Activated CD4-positive, alpha-beta T cell treated with anti-CD3 and anti-CD28 coated beads, Interleukin-2, amount 50 U/mL, for 24 hours (primary cell): ENCODE measurements at places on chromosomes 6 and 20.

DNA sequence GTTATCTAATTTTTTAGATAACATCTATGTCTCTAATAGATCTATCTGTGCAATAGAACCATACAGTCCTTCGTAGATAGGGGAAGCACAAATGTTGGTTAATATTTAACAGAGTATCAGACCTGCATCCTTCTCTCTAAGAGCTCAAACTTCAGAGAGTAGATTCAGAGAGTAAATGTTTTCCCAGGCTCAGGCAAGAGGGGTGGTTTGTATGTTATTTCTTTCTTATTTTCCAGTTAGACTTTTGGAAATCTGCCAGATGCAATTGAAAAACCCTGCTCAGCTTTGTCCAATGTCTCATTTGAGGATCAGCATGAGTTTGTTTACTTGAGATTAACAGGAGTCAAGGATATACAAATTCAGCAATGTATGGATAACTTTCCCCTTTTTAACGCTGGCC is 361.9 kb downstream of the BCKDHB start:
- DNase-seq = no peak

- peak; percentile 17 for DNase-seq
Observed at GRCh38 chr6:83536034-83536646, 23.8 kb downstream of the PRSS35 start.

DNA sequence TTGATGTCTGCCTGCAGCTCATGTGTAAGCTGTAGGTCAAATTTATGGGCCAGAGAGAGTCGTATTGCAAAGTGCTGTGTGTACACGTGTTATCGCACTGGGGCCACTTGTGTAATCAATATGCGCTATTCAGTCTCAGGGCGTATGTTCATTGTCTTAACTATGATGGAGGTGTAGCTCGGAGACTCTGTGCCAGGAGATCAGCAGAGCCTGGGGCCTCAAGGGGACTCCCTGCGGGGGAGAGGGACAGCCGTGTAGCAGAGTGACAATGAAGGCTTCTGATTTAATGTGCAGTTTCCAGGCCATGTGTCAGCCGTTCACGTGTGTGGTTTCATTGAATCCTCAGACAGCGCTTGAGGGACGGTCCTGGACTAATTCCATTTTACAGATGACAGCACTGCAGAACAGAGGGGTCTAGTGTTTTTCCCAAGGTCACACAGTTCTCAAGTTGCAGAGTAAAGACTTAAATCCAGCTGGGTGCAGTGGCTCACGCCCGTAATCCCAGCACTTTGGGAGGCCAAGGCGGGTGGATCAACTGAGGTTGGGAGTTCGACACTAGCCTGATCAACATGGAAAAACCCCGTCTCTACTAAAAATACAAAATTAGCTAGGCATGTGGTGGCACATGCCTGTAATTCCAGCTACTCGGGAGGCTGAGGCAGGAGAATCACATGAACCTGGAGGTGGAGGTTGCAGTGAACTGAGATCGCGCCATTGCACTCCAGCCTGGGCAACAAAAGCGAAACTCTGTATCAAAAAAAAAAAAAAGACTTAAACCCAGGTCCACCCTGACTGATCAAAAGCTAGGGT is 242.5 kb downstream of the PREX1 start:
- DNase-seq = no peak

DNA sequence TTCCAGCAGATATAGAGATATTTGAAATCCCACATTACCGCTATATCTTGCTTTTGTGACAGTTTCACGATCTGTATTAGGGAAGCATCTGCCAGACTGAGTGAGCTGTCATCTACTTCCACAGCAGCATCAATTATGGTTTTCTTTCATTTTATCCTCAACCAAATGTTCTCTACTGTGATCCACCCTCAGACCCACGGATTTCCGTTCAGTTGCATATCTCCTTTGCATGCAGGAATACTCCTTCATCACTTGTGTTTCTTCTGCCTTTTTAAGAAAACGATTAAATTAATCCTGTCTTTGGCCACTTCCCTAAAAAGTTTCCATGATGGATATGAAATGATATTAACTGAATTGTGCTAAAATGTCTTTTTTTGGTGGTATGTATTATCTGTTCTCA is 262.1 kb upstream of the ADGRB3 start:
- DNase-seq = no peak

GRCh38 chr6:96532399-96532798 is 10.8 kb downstream of the UFL1 start:
- DNase-seq = no peak

GRCh38 chr6:127402890-127403617 is 56.1 kb downstream of the KIAA0408 start:
- DNase-seq = no peak

DNA sequence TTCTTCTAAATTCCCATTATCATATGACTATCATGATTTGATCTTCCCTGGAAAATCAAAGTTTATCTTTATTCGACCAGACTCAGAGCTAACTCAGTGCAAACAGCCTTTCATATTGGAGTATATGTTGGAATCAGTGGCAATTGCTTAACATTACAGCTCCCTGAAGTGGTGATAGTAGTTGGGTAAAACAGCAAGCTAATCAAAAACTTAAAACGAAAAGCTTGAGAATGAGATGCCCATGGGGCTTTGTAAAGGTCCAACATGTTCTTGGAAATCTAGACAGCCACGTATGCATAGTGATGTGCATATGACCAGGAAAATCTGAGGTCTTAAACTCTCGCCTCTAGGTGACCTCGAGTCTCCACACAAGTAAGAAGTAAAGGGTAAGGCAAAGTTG is 437.6 kb downstream of the KIF16B start:
- no peak for DNase-seq

GRCh38 chr20:36645353-36645752 is 643 bp downstream of the SLA2 start:
- no peak for DNase-seq

GRCh38 chr20:62413025-62413570 is 6.0 kb upstream of the CABLES2 start:
- DNase-seq = no peak

GRCh38 chr20:38725148-38725901 is 1.0 kb downstream of the SLC32A1 start:
- no peak for DNase-seq

DNA sequence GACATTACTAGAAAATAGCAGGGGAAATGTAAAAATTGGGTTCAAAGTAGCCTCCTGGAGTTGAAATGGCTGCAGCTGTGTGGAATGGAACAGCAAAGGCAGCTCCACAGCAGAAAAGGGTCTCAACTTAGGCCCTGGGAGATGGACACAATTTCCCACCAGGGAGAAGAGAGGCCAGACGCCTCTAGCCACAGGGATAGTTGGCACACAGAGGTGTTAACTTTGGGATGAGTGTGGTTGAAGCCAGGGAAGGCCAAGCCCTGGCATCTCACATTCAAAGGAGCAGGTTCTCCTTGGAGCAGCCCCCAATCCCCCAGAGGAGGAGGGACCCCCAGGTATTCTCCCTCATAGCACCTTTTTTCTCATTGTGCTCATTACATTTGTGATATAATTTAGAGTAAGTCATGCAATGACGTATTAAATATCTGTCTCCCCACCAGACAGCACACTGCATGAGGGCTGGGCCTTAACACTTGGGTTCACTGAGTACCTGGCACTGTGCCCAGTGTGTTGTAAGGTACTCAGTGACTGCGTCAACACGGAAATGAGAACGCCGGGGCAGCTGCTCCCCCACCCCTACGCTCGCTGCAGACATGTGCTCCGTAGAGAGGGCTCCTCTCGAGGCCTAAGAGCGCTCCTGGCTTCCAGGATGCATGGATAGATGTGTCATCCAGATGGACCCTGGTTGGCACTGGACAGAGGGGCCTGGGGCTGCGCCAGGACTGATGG is 76.0 kb upstream of the CD93 start:
- no peak for DNase-seq

GRCh38 chr6:69155467-69155866 is 520.4 kb downstream of the ADGRB3 start:
- no peak for DNase-seq

- no peak for DNase-seq
Observed at GRCh38 chr6:36781669-36782068, 57.6 kb downstream of the CPNE5 start.

DNA sequence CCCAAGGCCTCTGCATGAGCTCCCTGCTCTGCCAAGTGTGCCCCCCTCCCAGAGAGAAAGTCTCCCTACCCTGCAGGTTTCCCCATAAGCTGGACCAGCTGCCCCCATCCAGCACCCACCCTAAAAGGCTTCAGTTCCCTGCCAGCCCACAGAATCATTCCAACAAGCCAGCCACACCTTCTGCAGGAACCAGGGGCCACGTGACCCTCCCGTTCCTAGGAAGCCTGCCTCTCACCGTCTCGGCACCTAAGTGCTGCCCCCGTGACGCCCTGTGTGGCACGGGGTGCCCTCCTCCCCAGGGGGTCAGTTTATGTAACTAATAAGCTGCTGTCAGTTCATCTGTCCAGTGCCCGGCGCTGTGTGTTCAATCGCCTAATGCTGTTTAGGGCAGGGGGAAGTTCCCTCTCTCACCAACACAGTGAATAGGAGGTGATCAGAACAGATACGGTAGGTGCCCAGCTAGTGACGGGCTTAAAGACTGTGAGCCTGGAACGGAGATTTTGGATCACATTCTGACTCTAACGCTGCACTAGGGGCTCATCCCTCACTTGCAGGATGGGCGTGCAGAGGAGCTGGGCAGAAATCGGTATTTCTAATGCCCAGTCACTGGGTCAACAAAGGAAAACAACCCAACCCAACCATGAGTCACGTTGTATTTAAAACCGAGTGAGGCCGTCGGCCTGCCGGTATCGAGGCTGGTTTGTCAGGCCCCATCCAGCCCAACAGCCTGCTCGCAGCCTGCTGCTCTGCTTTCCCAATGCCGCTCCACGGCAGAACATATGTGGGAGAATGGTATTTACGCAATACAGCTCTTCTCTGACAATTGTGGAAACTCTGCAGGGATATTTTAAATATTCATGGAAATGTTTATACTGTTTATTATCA is 56.0 kb downstream of the RAMACL start:
- no peak for DNase-seq

- no peak for DNase-seq
Observed at GRCh38 chr6:132404736-132405135, 3.5 kb upstream of the MOXD1 start.

- no peak for DNase-seq
Observed at GRCh38 chr6:108665495-108666196, 104.9 kb downstream of the FOXO3 start.

DNA sequence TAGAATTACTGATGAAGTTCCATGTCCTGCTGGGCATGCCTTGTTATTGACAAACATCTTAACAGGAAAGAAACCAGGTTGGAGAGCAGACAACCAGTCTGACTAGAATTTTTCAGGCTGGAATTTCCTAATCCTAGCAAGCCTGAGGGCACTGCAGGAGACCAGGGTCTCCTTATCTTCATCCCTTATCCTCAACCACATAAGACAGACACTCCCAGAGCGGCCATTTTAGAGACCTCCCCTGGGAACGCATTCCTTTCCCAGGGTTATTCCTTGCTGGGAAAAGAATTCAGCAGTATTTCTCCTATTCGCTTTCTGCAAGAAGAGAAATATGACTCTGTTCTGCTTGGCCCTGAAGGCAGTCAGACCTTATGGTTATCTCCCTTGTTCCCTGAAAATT is 803.7 kb downstream of the GRIK2 start:
- DNase-seq = no peak

- no peak for DNase-seq
Observed at GRCh38 chr6:43993881-43994523, 133.2 kb downstream of the MRPL14 start.

- no peak for DNase-seq
Observed at GRCh38 chr20:47429409-47429808, 72.3 kb upstream of the NCOA3 start.

- no peak for DNase-seq
Observed at GRCh38 chr6:27297857-27298730, 14.0 kb downstream of the POM121L2 start.

DNA sequence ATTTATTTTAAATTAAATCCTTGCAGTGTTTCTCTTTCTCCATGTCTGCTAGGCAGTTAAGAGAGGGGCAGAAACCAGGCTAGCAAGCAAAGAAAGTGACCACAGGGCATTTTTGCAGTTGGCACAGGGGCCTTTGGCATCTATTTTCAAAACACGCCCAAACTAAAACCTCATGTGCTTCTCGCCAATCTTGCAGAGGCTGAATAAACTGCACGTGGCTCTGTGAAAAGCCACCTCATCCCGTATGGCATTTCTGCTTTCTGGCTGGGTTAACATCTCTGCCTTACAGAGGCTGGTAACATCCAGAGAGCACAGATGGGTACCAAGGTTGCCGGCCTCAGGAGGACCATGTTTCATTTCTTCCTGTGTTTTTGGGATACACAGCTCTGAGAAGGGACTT is 54.6 kb downstream of the GJA10 start:
- no peak for DNase-seq

- DNase-seq = peak; percentile 67
Observed at GRCh38 chr20:3744806-3745685, 12.6 kb downstream of the HSPA12B start.

DNA sequence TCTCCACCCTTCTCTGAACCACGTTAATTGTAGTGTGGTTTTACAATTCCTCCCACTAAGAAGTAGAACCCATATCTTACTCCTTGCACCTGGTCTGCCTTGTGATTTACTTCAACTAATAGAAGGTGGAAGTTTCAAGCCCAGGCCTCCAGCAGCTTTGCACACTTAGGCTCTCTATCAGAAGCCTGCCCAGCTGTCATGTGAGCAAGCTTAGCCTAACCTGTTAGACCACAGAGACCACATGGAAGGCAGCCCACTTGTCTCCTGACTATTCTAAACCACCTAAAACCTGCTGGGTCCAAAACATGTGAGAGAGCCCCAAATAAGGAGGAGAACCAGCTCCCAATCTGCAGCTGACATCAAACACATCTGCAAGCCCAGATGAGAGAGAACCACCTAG is 127.6 kb upstream of the BTBD3 start:
- no peak for DNase-seq

DNA sequence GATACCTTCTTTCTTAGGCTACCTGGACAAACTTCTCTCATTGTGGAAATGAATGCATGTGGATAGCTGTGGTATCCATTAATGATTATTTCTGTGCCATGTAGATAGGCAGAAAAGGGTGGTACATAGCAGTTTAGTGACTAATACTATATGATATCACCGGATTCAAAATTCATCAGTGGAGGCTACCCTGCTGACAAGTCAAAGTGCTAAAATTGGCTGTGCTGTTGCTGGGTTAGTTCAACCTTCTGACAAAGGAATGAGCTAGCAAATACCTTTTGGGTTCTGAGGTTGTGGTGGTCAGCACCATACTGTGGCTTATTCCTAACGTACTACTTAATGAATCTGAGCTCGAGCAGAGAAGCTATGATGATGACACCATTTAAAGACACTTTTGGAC is 109.1 kb downstream of the TFAP2B start:
- no peak for DNase-seq

- DNase-seq = no peak
Observed at GRCh38 chr6:21731411-21732031, 138.0 kb downstream of the SOX4 start.

GRCh38 chr6:17289630-17290061 is 8.5 kb downstream of the RBM24 start:
- no peak for DNase-seq

GRCh38 chr20:48538058-48538825 is 289.6 kb downstream of the PREX1 start:
- no peak for DNase-seq

- DNase-seq = no peak
Observed at GRCh38 chr6:132713352-132714134, at the start of gene VNN1. Gene VNN1 (minus strand): TSS chr6:132714055. CDS start chr6:132714035, 20 bp downstream.
